Activated CD8-positive, alpha-beta T cell treated with anti-CD3 and anti-CD28 coated beads for 36 hours (primary cell): ENCODE measurements at places on chromosomes 4 and X. TPM values are rescaled to one million over a fixed set of nuclear protein-coding genes. Genes with fewer than 3 reads are reported as not detected.
A peak's percentile ranks its signal among the peaks of the same experiment; 100 is the strongest.

GRCh38 chr4:37827802-37828321, 1.4 kb downstream of the PGM2 start:
- no peak overlapping the region for H3K27ac ChIP-seq
- H3K4me3 ChIP-seq, result peak overlapping the region; percentile 97
- no peaks in the 10 kb centered on the region for H3K27me3 ChIP-seq
- peaks cover 31% of the 10 kb centered on the region for H3K4me1 ChIP-seq
- no peak for DNase-seq
- H3K36me3 ChIP-seq, result peaks cover 29% of the 10 kb centered on the region

Gene SMPX
- total RNA-seq, result not detected

Gene SSX3
- total RNA-seq, result not detected

- DNase-seq, result no peak
- H3K27ac ChIP-seq, result peak overlapping the region; percentile 94
- peaks cover 20% of the 10 kb centered on the region for H3K36me3 ChIP-seq
- peaks cover 61% of the 10 kb centered on the region for H3K4me1 ChIP-seq
These were observed 38.1 kb downstream of the GPR174 start for GRCh38 chrX:79182616-79183015.

DNA sequence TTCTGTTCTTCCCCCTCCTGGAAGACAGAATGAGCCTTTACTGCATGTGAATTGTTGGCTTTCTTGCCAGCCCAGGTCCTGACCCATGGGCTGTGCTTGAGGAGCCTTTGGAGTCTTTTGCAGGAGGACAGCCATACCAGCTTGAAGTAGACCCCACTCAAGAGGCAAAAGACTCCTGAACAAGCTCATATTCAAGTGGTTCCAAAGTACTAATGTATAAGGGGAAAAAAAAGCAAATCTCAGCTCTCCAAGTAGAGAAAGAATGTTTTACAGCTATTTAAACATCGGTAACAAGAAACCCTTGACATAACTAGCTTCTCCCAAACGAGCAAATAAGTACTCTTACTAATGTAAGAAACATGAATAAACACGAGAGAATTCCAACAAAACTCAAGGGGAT, 174.9 kb upstream of the MXRA5 start:
- H3K4me1 ChIP-seq, result no peaks in the 10 kb centered on the region
- H3K27ac ChIP-seq, result no peak overlapping the region
- no peak for DNase-seq

DNA sequence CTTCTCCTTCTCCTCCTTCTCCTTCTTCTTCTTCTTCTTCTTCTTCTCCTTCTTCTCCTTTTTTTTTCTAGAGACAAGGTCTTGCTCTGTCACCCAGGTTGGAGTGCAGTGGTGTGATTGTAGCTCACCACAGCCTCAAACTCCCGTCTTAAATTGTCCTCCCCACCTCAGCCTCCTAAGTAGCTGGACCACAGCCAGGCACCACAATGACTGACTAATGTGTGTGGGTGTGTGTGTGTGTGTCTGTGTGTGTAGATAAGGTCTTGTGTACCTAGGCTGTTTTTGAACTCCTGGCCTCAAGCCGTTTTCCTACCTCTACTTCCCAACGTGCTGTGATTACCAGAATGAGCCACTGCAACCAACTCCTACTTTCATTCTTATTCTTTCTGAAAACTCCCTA, 390.9 kb downstream of the ADAM29 start:
- no peaks in the 10 kb centered on the region for H3K36me3 ChIP-seq
- no peak overlapping the region for H3K4me3 ChIP-seq
- H3K27me3 ChIP-seq, result no peaks in the 10 kb centered on the region
- H3K27ac ChIP-seq, result no peak overlapping the region
- DNase-seq, result no peak
- no peaks in the 10 kb centered on the region for H3K4me1 ChIP-seq

Gene USP17L18
- total RNA-seq, result not detected

GRCh38 chr4:169009286-169010124, 550 bp downstream of the CBR4 start:
- peak; percentile 67 for DNase-seq
- H3K27ac ChIP-seq, result peak overlapping the region; percentile 87
- H3K4me1 ChIP-seq, result peaks cover 31% of the 10 kb centered on the region

- H3K4me1 ChIP-seq, result peaks cover 27% of the 10 kb centered on the region
- DNase-seq, result peak; percentile 31
- H3K4me3 ChIP-seq, result peak overlapping the region; percentile 81
- peaks cover 66% of the 10 kb centered on the region for H3K27me3 ChIP-seq
- H3K36me3 ChIP-seq, result no peaks in the 10 kb centered on the region
These were observed 2.4 kb downstream of the FRAS1 start for GRCh38 chr4:78059524-78059889.

GRCh38 chr4:7778510-7779431, 160.9 kb downstream of the AFAP1 start:
- DNase-seq, result no peak
- peaks cover 4% of the 10 kb centered on the region for H3K36me3 ChIP-seq
- H3K27ac ChIP-seq, result no peak overlapping the region
- no peak overlapping the region for H3K4me3 ChIP-seq
- H3K27me3 ChIP-seq, result no peaks in the 10 kb centered on the region

Gene CYLC1
- not detected for total RNA-seq

- no peak for DNase-seq
- H3K27me3 ChIP-seq, result no peaks in the 10 kb centered on the region
- H3K27ac ChIP-seq, result no peak overlapping the region
- H3K36me3 ChIP-seq, result peaks cover 40% of the 10 kb centered on the region
These were observed 177.0 kb downstream of the CAMK2D start for GRCh38 chr4:113584407-113585150.

- DNase-seq, result peak; percentile 6
- no peaks in the 10 kb centered on the region for H3K27me3 ChIP-seq
- H3K27ac ChIP-seq, result peak overlapping the region; percentile 46
- peak overlapping the region; percentile 78 for H3K4me3 ChIP-seq
- H3K4me1 ChIP-seq, result peaks cover 5% of the 10 kb centered on the region
- no peaks in the 10 kb centered on the region for H3K36me3 ChIP-seq
These were observed 29.0 kb downstream of the PDHA1 start for GRCh38 chrX:19372547-19373331.

GRCh38 chr4:185754961-185755360, 57.0 kb downstream of the SORBS2 start:
- no peak overlapping the region for H3K27ac ChIP-seq
- DNase-seq, result no peak
- no peak overlapping the region for H3K4me3 ChIP-seq
- no peaks in the 10 kb centered on the region for H3K36me3 ChIP-seq
- H3K27me3 ChIP-seq, result peaks cover 1% of the 10 kb centered on the region

DNA sequence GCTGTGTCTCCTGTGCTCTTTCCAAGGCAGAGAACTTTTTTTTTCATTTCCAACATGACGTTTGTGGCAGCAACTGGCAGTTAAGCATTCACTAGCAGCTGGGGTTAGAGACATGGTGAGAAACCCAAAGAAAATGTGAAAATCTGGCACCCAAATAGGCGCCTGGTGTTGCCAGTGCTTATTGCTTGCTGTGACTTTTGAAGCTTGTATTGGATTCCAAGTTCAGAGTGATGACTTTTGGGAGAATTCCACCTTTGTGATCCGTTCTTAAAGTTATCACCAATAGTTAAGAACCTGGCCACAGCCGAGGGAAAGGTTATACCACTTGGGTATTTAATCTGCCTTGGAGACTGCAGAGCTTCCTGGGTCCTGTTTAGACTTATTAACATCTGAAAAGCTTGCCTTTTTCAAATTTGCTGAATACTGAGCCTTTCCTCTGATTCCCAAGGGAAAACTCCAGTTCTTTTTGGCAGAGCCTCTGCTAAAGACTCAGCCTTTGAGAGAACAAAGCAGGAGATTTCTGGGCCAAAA, 101.0 kb downstream of the OPHN1 start:
- DNase-seq, result no peak
- H3K36me3 ChIP-seq, result no peaks in the 10 kb centered on the region

Gene MAGEE1
- total RNA-seq, result 4.9 TPM

Gene SLIT2
- total RNA-seq, result not detected

- no peak overlapping the region for H3K4me3 ChIP-seq
- H3K27ac ChIP-seq, result no peak overlapping the region
- no peaks in the 10 kb centered on the region for H3K4me1 ChIP-seq
- no peaks in the 10 kb centered on the region for H3K27me3 ChIP-seq
These were observed 75.1 kb downstream of the MXRA5 start for GRCh38 chrX:3271183-3271833.

Gene FGF16
- total RNA-seq, result not detected

- H3K36me3 ChIP-seq, result no peaks in the 10 kb centered on the region
- no peak overlapping the region for H3K4me3 ChIP-seq
- no peak overlapping the region for H3K27ac ChIP-seq
- no peaks in the 10 kb centered on the region for H3K4me1 ChIP-seq
- no peak for DNase-seq
These were observed 667.7 kb upstream of the IGFBP7 start for GRCh38 chr4:57777876-57778275.

GRCh38 chr4:147958057-147958456, 226.2 kb downstream of the ARHGAP10 start:
- no peaks in the 10 kb centered on the region for H3K4me1 ChIP-seq

DNA sequence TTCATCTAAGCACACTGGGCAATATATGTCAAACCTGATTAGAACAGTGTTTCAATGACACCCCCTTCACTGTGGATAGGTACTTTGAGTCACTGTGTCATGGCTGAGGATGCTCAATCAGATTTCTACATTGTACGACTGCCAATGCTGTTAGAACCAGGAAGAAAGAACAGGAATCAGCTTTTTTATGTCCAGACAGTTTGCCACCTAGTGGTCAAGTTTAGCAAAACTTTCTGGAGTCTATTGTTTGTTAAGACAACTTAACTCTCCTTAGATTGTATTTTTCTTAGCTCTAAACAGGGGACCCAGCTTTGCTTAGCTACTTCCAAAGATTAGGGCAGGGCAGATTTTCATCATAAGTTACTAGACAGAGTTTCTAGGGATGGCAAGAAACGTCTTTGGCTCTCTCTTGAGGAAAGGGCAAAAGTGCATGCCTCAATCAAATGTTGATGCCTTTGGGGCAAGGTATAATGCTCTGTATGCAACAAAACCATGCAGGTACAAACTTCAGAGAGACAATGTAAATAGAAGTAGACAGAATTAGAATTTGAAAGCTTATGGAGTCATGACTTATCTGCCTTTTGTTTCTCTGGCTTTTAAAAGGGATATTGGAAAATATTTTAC, 40.5 kb upstream of the BMP3 start:
- peaks cover 3% of the 10 kb centered on the region for H3K27me3 ChIP-seq
- H3K4me1 ChIP-seq, result no peaks in the 10 kb centered on the region
- no peak overlapping the region for H3K4me3 ChIP-seq
- H3K27ac ChIP-seq, result no peak overlapping the region
- DNase-seq, result peak; percentile 7

Gene FAM9B
- total RNA-seq, result not detected

Gene CENPVL2
- total RNA-seq, result not detected

Gene MAGEC1
- total RNA-seq, result not detected

DNA sequence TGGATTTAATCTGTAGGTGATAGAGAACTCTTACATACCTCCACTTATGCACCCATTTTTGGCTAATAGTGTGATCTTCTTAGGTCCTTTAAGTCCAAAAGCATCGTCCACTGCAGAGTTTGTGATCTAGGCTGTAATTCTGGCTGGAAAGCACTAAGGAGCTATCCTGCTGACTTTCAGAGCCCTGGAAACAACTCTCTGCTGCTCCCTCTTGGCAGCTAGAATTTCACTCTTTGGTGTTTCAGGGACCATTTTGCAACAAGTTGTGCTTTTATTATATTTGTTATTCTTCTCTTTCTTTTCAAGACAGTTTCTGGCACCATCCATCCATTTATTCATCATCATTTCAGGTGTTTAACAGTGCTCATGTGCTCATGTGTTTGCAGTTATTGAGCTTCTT, 130.0 kb downstream of the RBM46 start:
- H3K4me3 ChIP-seq, result no peak overlapping the region
- no peak for DNase-seq
- no peaks in the 10 kb centered on the region for H3K36me3 ChIP-seq
- H3K4me1 ChIP-seq, result no peaks in the 10 kb centered on the region
- H3K27me3 ChIP-seq, result no peaks in the 10 kb centered on the region

Gene TLL1
- not detected for total RNA-seq

Gene SH3RF1
- 0.34 TPM for total RNA-seq

GRCh38 chrX:24643116-24643515, 4.0 kb downstream of the PCYT1B start:
- no peak overlapping the region for H3K27ac ChIP-seq
- H3K36me3 ChIP-seq, result no peaks in the 10 kb centered on the region
- H3K4me1 ChIP-seq, result peaks cover 16% of the 10 kb centered on the region
- H3K27me3 ChIP-seq, result peaks cover 14% of the 10 kb centered on the region
- no peak for DNase-seq

Gene USP51
- 1.5 TPM for total RNA-seq

DNA sequence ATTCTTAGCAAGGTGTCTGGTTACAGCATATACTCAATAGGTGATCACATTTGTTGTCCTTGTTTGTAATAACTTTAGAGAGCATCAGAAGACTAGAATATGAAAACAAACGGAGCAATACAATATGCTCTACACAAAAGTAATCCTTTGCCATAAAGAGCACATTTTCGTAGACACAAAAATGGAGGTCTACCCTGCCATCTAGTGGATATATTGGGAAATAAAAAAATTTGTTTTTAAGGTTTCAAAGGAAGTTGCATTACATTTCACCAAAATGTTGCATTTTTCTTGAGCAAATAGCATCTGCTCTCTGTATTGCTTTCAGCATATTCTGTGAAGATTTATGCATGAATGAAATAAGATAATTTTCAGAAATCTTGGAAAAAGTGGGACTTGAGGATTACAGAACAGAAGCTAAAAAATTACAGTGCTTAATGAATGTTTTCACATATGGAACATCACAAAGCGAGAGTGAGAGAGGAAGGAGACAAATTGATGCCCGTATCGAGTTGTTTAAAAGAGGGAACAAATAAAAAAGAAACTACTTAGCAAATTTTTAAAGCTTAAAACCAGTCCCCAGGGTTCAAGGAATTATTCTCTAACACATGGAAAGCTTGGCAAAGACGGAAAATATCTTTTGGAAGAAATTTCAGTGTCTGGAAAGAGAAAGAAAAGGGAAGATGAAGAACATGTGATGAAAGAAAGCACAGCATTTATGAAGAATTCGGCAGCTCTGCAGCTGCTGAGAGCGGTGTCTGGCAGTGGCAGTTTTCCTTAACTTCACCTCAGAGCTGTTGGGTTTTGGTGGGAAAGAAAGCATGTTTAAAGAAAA, 390.1 kb downstream of the ANKRD50 start:
- H3K27me3 ChIP-seq, result peaks cover 1% of the 10 kb centered on the region
- no peak for DNase-seq
- no peaks in the 10 kb centered on the region for H3K36me3 ChIP-seq

- H3K4me1 ChIP-seq, result peaks cover 5% of the 10 kb centered on the region
- H3K4me3 ChIP-seq, result no peak overlapping the region
- H3K27ac ChIP-seq, result no peak overlapping the region
- DNase-seq, result no peak
- H3K36me3 ChIP-seq, result no peaks in the 10 kb centered on the region
These were observed 8.8 kb upstream of the IL3RA start for GRCh38 chrX:1327651-1328304.

Gene CXCL6
- total RNA-seq, result not detected

Gene PNMA5
- not detected for total RNA-seq

Gene TMSB15B
- 7.2 TPM for total RNA-seq

- peaks cover 36% of the 10 kb centered on the region for H3K4me1 ChIP-seq
- no peaks in the 10 kb centered on the region for H3K27me3 ChIP-seq
- no peak overlapping the region for H3K27ac ChIP-seq
These were observed 2.4 kb downstream of the CNKSR2 start for GRCh38 chrX:21376636-21377035.

- no peak overlapping the region for H3K4me3 ChIP-seq
- H3K27me3 ChIP-seq, result peaks cover 18% of the 10 kb centered on the region
- H3K36me3 ChIP-seq, result no peaks in the 10 kb centered on the region
- peaks cover 19% of the 10 kb centered on the region for H3K4me1 ChIP-seq
- H3K27ac ChIP-seq, result no peak overlapping the region
These were observed 1.8 kb downstream of the TTC29 start for GRCh38 chr4:146943691-146944375.

Gene CENPI
- total RNA-seq, result 17.5 TPM
